ENCODE measurements at places on chromosomes 4 and X.

DNA sequence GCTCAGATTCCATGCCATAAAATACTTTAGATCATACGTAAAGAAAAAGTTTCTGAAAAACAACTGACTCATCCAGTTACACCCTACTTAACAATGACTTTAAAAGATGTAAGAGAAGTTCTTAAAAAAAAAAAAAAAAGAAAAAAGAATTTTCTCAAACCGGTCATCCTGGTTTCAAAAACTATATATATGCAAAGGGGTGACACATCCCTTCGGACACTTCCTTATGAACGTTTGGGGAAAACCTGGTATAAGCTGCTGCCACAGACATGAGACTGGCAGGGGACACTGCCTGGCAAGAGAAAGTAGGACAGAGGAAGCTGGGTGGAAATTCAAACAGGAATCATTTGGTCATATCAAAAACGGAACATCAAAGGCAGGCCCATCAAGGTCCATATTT lies 81.2 kb upstream of the PRSS48 start:
- no peak for DNase-seq

GRCh38 chr4:102543030-102543928 lies 42.1 kb downstream of the NFKB1 start:
- no peak for DNase-seq

- DNase-seq: no peak
These were observed 25.5 kb upstream of the FAM9C start for GRCh38 chrX:13069771-13070416.

DNA sequence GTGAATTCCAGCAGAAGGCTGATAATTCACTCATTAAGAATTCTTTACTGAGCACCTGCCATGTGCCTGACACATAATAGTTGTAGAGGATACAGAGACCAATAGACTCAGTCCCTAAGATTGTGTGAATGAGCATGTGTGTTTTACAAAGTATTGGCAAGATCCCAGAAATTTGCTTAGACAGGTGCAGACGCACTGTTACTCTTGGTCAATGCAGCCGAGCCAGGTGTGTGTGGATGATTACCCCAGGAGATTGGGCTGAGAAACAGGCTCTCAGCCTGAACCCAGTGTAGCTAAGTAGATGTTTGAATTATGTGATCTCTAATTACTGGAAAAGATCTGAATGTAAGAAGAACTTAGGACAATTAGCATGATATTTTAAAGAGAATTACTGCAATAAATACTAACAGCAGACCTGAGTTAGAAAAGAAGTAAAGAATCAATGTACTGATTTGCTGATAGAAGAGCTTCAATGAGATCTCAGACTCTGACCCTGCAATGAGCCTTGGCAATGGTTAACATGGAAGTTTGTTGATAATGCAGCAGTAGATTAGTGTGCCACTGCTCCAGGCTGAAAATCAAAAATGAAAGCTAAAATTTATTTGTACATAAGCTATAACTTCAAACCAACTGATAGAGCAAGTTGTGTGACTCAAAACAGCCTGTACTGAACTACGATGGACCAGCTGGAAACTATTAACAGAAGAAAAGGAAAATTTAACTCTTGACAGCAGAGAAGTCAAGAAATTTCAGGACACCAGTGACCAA lies 32.2 kb upstream of the NDST4 start:
- no peak for DNase-seq

DNA sequence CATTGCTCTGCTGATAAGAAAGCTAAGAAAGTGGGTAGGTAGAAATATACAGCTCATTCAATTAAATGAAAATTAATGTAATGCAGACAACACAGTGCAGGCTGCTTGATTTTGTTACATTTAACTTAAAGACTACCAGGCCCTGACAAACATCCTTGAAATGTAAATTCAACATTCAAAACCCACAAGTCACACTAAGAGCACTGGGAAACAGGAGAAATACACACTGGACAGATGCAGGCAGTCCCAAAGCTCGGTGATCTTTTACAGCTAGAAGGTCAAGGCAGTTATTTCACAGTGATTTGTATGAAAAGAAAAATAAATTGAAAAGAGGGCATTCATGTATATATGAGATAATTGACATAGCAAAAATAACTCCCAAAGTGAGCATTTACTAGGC lies 94.3 kb upstream of the PLAC1 start:
- DNase-seq: no peak

DNA sequence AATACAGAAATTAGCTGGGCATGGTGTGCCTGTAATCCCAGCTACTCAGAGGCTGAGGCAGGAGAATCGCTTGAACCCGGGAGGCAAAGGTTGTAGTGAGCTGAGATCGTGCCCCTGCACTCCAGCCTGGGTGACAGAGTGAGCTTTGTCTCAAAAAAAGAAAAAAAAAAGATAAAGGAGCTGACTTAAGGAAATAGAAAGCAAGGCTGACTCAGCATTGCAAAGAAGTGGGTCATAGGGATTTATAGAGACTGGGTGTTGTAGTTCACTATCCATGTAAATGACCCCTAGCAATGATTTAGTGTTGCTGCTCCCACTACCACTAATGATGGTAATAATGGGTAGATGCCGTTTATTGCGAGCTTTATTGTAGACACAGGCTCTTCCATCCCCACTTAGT lies 47.6 kb downstream of the ADD1 start:
- no peak for DNase-seq

GRCh38 chrX:17242470-17242869 lies 132.5 kb upstream of the NHS start:
- DNase-seq: no peak

DNA sequence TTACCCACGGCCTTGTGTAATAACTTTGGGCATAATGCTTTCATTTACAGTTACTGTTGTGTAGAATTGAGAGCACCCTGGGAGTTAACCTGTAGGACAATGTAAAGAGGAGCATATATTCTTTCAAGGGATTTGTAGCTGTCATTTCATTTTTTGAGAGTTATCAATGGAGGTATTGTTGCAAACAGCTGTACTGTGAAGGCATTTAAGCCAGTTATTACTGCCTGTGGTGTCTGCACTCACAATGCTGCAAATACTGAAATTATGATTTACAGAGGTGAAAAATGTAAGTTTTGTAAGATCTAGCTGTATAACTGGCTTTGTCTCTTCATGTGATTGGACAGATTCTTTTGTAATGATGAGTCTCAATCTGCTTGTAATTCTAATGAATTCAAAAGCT lies 131.5 kb upstream of the FAT1 start:
- DNase-seq: no peak

- DNase-seq: no peak
These were observed 68.8 kb downstream of the MAML3 start for GRCh38 chr4:140085062-140085622.

DNA sequence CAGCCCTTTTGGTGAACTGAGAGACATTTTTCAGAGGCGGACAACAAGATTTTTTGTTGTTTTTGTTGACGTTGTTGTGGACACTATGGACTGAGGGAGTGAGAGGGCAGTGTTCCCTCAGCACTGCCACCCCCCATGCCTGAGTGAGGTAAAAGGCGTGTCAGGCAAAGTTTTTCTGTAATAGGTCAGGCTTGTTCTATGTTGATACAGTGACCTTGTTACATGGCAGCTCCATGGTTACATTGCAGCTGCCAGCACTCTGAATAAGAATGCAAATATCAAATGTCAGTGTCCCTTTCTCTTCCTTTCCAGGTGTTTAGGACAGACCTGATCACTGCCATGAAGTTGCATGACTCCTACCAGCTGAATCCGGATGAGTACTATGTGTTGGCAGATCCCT lies 36.6 kb downstream of the JADE1 start:
- no peak for DNase-seq

- DNase-seq: no peak
These were observed 106.9 kb downstream of the SORCS2 start for GRCh38 chr4:7299010-7299907.

GRCh38 chr4:7198440-7199128 lies 6.2 kb downstream of the SORCS2 start:
- no peak for DNase-seq

- DNase-seq: peak; percentile 31
These were observed 20.1 kb upstream of the IL3RA start for GRCh38 chrX:1316527-1316926.

- no peak for DNase-seq
These were observed 81.8 kb upstream of the RBPJ start for GRCh38 chr4:26238778-26239679.

DNA sequence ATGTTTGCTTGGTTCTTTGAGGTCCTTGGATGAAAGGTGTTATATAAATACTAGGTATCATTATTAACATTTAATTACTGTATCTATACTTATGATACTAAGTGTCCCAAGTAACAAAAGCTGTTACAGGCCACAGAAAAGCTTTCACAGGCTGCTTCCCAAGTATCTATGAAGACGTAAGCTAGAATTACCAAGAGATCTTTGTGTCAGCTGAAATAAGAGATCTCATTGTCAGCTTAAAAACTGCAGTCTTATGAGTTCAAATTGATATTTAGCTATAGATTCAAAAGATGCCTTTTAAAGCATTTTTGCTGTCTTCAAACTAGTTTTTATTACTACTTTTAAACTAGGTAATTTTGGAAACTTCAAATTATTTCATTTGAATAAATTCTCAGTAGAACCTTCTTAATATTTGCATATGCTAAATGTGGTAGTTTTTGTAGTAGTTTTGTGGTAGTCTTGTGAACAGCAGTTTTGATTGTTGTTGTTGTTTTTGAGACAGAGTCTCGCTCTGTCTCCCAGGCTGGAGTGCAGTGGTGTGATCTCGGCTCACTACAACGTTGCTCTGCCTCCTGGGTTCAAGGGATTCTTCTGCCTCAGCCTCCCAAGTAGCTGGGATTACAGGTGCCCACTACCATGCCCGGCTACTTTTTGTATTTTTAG lies 170.0 kb upstream of the RPL34 start:
- no peak for DNase-seq

DNA sequence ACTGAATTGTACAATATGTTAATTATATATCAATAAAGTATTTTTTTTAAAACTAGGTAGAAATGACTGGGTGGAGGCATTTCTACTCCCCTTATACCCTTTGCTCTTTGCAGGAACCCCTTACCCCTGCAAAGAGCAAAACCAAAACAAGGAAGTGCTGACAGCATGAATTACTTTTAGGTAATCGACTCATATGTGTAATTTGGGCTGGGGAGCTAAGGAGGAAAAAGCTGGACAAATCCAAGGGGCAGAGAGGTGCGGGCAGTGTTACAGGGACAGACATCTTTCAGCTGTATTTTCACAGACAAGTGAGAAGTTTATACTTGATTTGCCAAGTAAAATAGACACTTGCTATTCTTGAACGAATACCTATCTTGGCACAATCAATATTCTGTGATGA lies 35.5 kb downstream of the MANBA start:
- DNase-seq: no peak

DNA sequence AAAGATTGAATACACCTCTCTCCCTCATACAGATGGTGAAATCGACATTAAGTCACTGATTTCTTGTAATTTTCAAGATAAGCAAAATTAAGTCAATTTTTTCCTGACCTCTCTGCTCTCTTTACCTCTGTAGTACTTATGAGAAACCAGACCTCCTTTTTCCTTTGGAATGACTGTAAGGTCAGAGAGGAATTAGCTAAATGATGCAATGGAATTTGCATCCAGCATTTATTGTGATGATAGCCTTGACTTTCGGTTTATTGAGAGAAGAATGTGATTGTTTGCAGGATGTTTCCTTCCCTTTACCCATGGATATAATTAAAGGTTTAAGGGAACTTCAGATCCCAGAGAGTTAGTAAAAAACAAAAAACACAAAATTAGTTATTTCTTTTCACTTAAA lies 22.4 kb downstream of the STK26 start:
- no peak for DNase-seq

- DNase-seq: no peak
These were observed 432.5 kb upstream of the FAM47C start for GRCh38 chrX:36575670-36576069.

- no peak for DNase-seq
These were observed 1475.5 kb downstream of the PCDH18 start for GRCh38 chr4:136056748-136057147.

- DNase-seq: no peak
These were observed 134.2 kb upstream of the SH3RF1 start for GRCh38 chr4:169404960-169405359.

DNA sequence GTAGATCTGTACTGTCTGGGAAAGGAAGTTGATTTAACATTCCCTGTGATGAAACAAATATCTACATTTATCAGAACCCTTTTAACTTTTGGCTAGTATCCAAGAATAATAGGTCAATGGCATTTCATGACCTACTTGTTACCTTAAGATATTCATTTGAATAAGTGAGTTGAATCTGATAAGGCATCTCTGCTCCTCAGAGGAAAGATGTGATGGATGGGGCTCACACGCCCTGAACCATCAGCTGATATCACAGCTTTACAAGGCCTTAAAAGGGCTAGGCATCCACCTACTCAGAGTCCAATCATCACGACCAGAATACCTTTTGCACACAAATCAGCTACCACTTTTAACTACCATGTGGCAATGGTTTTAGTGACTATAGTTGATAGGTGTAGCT lies 90.2 kb upstream of the PDLIM3 start:
- DNase-seq: no peak

- no peak for DNase-seq
These were observed 10.4 kb downstream of the HAUS7 start for GRCh38 chrX:153459986-153460385.

- DNase-seq: no peak
These were observed 80.6 kb downstream of the AFF1 start for GRCh38 chr4:87015416-87015815.

- DNase-seq: no peak
These were observed 200.6 kb upstream of the GATB start for GRCh38 chr4:151961456-151961855.

DNA sequence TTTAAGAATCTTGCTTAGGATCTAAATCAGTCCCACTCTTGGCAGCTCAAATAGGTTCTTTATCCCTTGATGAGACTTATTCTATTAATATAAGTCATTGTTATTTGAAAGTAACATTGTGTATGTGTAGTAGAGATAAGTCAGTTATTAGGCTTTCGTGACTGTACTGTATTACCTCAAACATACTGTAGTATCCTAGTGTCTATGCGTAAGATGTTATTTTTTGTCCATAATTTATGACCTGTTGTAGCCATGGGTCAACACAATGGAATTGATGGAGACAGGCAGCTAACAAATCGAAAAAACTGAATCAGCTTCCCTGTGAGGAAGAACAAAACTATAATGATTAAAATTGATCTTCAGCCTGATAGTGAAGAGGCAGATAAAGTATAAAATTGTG lies 41.8 kb downstream of the CLCN3 start:
- DNase-seq: no peak

DNA sequence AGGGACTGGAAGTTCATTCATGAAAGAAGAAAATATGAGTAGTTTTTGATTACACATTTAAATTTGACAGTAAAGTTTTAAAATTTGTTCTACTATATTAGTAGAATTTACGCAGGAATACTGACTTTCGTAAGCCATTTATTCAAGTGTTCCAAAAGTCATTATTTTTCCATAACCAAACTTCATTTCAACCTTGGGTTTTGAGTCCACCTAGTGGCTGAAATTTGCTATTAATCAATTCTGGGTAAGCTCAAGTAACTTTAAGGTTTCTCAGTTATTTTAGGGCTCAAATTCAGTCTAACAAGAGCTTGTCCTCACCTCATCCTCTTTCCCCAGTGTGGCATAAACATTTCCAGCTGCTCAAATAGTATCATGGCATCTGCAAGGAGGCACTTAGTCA lies 175.4 kb downstream of the SH3BGRL start:
- DNase-seq: no peak
